ENCODE measurements at places on chromosomes 6 and 20.

DNA sequence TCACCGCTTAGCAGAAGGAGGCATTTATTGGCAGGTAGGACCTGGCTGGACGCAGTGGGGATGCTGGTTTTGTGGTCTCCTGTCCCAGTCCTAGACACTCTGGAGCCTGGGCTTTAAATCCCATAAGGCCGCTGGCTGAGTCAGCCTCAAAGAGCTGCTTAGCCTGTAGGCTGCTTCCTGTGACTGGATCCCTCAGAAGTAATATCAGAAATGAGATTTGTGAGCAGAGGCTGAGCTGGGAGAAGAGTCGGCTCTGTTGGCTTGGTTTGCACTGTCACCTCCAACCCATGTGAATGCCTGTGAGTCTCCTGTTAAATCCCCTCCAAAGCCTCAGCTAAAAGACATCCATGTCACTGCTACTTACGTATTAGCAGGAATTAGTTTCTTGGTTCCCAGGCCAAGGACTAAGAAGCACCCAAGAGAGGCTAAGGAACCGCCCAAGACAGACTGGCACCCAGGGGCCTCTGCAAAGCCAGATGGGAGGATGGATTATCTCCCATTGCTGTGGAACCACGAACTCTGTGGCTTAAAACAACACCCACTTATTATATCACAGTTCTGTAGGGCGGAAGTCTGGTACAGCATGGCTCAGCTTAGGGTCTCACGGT is 289.4 kb downstream of the CDC5L start:
- H3K4me3 ChIP-seq: no peak overlapping the region
- no peak overlapping the region for H3K27ac ChIP-seq
- no peak for DNase-seq
- H3K4me1 ChIP-seq: no peaks in the 10 kb centered on the region

DNA sequence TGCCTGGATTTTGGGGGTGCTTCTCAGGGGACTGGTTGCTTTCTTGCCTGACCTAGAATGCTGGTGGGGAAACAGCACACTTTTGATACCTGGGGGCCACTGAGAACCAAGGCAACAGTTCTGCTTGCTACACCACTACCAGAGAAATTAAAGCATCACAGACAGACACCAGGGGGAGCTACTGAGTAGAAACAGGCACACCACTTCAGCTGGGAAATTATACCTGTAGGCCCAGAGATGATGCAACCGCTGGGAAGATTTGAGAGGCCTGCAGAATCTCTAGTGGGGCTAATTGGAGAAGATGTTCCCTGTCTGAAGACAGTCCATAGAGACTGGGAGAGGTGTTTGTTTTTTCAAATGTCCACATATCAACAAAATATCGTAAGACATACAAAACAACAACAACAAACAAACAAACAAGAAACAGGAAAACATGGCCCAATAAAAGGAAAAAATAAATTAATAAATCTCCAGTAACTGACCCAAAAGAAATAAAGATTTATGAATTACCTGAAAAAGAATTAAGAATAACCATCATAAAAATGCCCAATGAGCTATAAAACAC is 129.4 kb upstream of the RIN2 start:
- no peak overlapping the region for H3K27ac ChIP-seq
- peak; percentile 67 for DNase-seq
- H3K27me3 ChIP-seq: no peaks in the 10 kb centered on the region
- H3K4me3 ChIP-seq: no peak overlapping the region

DNA sequence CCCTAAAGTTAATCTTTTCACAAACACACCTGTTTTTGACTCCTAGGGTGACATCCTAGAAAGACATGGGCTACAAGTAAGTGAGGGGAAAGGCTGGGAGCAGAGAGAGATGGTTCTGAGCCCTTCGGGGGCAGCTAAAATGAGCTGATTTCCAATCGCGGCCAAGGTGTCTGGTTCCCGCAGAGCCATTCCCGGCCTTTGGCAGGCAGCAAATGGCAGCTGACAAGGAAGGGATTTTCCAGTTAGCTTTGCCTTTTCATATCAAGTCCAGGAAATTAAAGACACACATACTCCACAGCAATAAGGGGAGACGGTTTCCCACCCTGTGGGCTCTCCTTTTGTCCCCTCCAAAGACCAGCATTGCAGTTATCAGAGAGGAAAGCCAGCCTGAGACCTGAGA is 228.5 kb downstream of the ZMYND8 start:
- H3K27me3 ChIP-seq: no peaks in the 10 kb centered on the region
- no peak overlapping the region for H3K4me3 ChIP-seq
- peaks cover 15% of the 10 kb centered on the region for H3K4me1 ChIP-seq
- H3K36me3 ChIP-seq: no peaks in the 10 kb centered on the region

DNA sequence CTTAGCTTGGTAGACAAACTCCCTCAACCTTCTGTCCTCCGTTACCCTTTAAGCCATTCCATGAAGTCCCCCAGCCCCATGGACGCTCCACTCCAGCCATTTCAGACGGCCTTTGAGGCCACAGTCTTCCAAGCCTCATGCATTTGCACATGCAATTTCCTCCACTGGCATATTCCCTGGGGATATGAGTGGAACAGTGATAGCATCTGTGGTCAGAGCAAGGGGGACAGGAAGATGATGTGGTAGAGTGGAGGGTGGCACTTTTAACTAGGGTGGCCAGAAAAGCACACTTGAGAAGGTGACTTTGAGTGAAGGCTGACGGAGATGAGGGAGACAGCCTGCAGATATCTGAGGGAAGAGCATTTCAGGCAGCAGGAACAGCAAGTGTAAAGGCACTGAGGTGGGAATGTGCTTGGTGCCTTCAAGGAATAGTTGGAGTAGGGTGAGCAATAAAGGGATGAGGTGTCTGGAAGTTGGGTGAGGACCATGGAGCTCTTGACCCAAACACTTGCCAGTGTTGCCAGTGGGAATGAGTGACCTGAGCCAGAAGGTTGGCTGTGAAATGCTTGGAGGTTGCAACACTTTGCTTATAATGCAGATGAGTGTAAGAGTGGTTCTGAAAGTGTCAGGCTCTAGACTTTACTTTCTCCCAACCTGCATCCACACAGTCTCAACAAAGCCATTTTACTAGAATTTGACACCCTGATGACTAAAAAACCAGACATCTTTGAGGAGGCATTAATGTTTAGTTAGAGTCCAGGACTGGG is 275.6 kb upstream of the SUPT3H start:
- no peaks in the 10 kb centered on the region for H3K36me3 ChIP-seq
- no peak overlapping the region for H3K4me3 ChIP-seq
- no peaks in the 10 kb centered on the region for H3K4me1 ChIP-seq
- no peaks in the 10 kb centered on the region for H3K27me3 ChIP-seq

- peaks cover 18% of the 10 kb centered on the region for H3K4me1 ChIP-seq
- DNase-seq: no peak
- H3K27me3 ChIP-seq: no peaks in the 10 kb centered on the region
- H3K36me3 ChIP-seq: no peaks in the 10 kb centered on the region
- H3K4me3 ChIP-seq: peak overlapping the region; percentile 7
Observed at GRCh38 chr6:116571683-116572000, 338 bp downstream of the RWDD1 start.

DNA sequence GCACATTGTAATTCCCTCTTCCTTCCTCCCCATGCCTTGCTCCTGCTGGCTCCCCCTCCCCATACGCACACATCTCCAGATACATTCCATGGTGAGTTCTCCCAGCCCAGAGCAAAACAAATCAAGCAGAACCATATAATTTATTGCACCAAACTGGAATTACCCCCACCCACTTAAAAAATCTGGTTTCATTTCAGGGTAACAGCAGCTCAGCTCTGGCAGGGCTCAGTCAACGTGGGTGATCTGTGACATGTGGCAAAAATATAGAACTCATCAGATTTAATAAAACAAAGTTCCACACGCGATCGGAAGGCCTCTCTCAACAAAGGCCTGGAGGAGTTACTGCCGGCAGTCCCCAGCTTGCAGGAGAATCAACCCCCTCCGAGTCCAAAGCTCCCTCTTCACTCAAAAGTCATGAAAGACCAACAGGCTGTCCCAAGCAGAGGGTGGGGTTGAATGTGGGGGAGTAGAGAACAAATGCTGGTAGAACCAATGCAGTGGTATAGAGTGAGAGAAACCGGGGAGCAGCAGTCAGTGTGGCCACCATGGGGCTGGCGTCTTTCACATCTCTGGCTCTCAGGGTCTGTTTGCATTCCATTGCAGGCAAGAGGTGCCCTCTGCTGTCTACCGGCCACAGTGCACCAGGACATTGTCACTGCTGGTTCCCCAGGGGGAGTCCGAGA is 323.3 kb upstream of the NT5E start:
- no peaks in the 10 kb centered on the region for H3K36me3 ChIP-seq
- no peak overlapping the region for H3K27ac ChIP-seq
- peak; percentile 14 for DNase-seq
- no peak overlapping the region for H3K4me3 ChIP-seq

- no peak overlapping the region for H3K27ac ChIP-seq
- H3K4me3 ChIP-seq: no peak overlapping the region
- no peak for DNase-seq
- H3K36me3 ChIP-seq: no peaks in the 10 kb centered on the region
- H3K4me1 ChIP-seq: no peaks in the 10 kb centered on the region
Observed at GRCh38 chr6:102114402-102114801, 720.9 kb downstream of the GRIK2 start.

GRCh38 chr6:105179244-105180065 is at the start of gene POPDC3:
POPDC3 (minus strand) TSS chr6:105180014; CDS start chr6:105161909, 18,105 bp downstream.
- DNase-seq: peak; percentile 23
- no peak within 1 kb of the TSS for H3K27ac ChIP-seq
- H3K4me3 ChIP-seq: no peak within 1 kb of the TSS

GRCh38 chr20:34010405-34010931 is 16.8 kb downstream of the RALY start:
- peaks cover 36% of the 10 kb centered on the region for H3K4me1 ChIP-seq
- no peak overlapping the region for H3K4me3 ChIP-seq
- H3K27me3 ChIP-seq: no peaks in the 10 kb centered on the region
- H3K36me3 ChIP-seq: no peaks in the 10 kb centered on the region
- no peak for DNase-seq

Data from body of pancreas (tissue), 4 donors.